ENCODE measurements at places on chromosomes 5 and 9. TPM values are rescaled to one million over a fixed set of nuclear protein-coding genes. Genes with fewer than 3 reads are reported as not detected.

Gene ARL15
- total RNA-seq = 42.2 TPM

Gene CNOT6
- total RNA-seq = 20.0 TPM

Gene GCNT1
- total RNA-seq = 52.0 TPM

Gene SERF1B
- 53.5 TPM for total RNA-seq

DNA sequence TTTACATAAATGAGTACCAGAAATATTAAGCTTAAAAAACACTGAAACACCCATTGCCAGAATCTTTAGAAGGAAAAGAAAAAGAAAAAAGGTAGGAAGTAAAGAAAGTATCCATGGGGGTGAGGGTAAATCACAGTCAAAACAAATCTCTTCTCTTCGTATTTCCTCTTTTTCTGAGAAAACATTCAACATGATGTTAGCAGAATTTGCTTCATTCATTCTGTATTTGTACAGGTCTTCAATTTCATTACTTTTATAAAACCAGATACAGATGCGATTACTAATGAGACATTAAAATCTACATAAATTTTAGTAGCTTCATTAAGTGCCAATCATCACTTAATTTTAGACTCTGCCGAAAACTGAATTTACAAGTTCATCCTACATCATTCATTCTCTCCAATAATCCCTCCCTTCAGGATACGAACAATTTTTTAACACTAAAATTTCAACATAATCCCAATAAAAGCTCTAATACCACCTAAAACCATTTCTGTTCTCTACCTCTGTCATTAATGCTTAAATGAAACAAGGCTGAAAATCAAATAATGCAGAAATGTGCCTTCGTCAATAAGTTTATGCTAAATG, 7.0 kb downstream of the NR3C1 start:
- peaks cover 29% of the 10 kb centered on the region for H3K4me1 ChIP-seq
- no peaks in the 10 kb centered on the region for H3K36me3 ChIP-seq
- no peak for DNase-seq
- no peak overlapping the region for H3K27ac ChIP-seq

- H3K4me1 ChIP-seq = peaks cover 51% of the 10 kb centered on the region
- no peaks in the 10 kb centered on the region for H3K36me3 ChIP-seq
- no peak overlapping the region for H3K4me3 ChIP-seq
- H3K27ac ChIP-seq = peak overlapping the region; percentile 85
- DNase-seq = peak; percentile 62
Observed at GRCh38 chr5:124906339-124907097, 160.1 kb upstream of the ZNF608 start.

DNA sequence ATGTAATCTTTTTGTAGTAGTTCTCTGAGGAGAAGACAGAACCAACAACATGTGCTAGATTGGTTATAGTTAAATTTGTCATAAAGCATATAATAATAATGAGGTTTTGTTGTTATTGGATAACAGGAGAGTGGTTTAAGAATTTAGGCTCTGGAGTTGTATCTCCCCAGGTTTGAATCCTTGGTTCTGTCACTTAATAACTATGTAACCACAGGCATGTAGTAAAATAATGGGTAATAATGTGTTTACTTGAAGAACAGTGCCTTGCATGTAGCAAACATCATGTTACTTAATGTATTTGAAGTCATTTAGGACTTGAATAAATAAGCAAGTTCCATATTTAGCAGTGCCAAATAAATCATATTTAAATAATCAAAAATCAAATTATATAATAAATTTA, 55.8 kb downstream of the NSD1 start:
- no peak overlapping the region for H3K27ac ChIP-seq
- no peaks in the 10 kb centered on the region for H3K4me1 ChIP-seq
- no peak for DNase-seq
- H3K36me3 ChIP-seq = no peaks in the 10 kb centered on the region

GRCh38 chr5:73273379-73274050, 100.5 kb downstream of the TMEM174 start:
- peaks cover 47% of the 10 kb centered on the region for H3K27me3 ChIP-seq
- no peak for DNase-seq
- H3K36me3 ChIP-seq = no peaks in the 10 kb centered on the region
- H3K27ac ChIP-seq = no peak overlapping the region

DNA sequence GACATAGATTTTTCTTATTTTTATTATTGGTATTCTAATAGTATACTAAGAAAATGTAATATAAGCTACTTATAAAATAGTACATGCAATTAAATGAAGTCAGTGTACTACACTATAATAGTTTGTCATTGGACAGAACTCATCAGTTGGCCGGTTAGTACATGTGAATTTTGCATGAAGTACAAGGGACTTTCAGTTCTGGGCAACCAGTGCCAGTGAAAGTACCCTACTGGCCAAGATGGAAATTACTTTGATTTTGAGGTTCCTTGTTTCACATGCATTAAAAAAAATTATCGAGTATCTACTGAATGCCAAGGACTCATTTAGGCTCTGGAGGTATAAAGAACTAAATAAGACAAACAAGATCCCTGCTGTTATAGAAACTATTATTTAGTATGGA, 213.4 kb upstream of the ELL2 start:
- no peak overlapping the region for H3K4me3 ChIP-seq
- no peaks in the 10 kb centered on the region for H3K36me3 ChIP-seq
- H3K27ac ChIP-seq = no peak overlapping the region
- peaks cover 5% of the 10 kb centered on the region for H3K4me1 ChIP-seq

DNA sequence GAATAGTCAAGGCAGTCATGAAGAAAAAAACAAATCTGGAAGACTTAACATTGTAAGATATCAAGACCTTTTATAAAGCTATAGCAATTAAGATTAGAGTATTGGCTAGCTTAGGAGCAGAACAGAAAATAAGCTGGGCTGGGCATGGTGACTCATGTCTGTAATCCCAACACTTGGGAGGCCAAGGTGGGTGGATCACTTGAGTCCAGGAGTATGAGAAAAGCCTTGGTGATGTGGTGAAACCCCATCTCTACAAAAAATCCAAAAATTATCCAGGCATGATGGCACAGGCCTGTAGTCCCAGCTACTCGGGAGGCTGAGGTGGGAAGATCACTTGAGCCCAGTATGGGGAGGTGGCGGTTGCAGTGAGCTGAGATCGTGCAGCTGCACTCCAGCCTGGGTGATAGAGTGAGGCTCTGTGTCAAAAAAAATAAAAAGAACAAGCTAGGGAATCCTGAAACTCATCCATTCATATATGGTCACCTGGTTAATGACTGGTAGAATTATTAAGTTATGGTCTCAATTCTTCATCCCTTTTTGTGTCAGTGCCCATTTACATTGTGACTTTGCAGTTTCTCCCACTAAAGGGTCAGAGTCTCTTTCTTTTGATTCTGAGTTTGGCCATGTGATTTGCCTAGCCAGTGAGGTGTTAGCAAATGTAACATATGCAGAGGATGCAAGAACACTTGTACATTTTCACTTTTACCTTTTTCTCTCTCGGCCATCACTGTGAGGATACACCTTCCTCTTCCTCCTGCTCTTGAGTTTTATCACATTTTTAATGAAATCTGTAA, 144.6 kb upstream of the SGCD start:
- DNase-seq = no peak
- H3K4me1 ChIP-seq = no peaks in the 10 kb centered on the region
- no peaks in the 10 kb centered on the region for H3K27me3 ChIP-seq
- no peaks in the 10 kb centered on the region for H3K36me3 ChIP-seq

DNA sequence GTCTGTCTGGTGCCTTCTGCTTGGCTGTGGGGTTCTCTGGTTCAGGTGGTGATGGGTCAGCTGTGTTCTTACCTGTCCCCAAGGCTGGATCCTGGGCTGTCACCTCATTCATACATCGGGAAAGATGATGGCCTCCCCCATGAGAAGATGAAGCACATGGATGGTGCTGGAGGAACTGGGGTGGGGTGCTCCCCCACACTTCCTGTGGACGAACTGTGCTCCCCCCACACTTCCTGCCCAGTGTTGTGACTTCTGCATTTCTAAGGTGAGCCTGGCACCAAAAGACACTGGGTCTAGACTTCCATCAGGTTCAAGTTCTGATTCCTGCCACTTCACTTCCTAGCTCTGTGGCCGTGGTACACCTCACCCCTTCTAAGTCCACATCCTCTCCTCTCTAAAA, 4.3 kb upstream of the SURF6 start:
- DNase-seq = no peak
- H3K4me1 ChIP-seq = no peaks in the 10 kb centered on the region
- no peaks in the 10 kb centered on the region for H3K27me3 ChIP-seq
- H3K36me3 ChIP-seq = peaks cover 7% of the 10 kb centered on the region
- no peak overlapping the region for H3K4me3 ChIP-seq
- no peak overlapping the region for H3K27ac ChIP-seq

- peaks cover 2% of the 10 kb centered on the region for H3K4me1 ChIP-seq
- H3K36me3 ChIP-seq = no peaks in the 10 kb centered on the region
- H3K27me3 ChIP-seq = no peaks in the 10 kb centered on the region
- H3K4me3 ChIP-seq = no peak overlapping the region
- H3K27ac ChIP-seq = no peak overlapping the region
Observed at GRCh38 chr5:179870952-179871351, 12.3 kb upstream of the MRNIP start.

DNA sequence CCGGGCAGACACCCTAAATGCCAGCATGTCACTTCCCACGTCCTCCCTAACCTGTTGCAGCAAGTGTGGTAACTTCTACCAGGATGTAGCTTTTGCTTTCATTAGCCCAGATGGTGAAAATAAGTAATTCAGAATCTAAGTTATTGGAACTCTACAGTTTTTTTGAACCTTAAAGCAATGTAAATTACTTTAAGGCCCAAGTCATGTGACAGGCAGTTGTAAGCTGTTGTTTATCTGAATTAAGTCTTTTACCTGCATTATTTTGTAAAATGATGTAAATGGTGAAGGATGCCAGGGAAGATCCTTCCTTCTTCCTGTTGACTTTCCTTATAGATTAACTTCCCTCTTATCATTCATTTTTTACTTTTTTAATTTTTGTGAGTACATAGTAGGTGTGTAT, 670.2 kb downstream of the SEMA5A start:
- DNase-seq = no peak
- H3K4me3 ChIP-seq = no peak overlapping the region
- H3K4me1 ChIP-seq = no peaks in the 10 kb centered on the region

GRCh38 chr9:125812403-125812802, 65.2 kb downstream of the PBX3 start:
- no peak for DNase-seq
- H3K27ac ChIP-seq = no peak overlapping the region
- H3K27me3 ChIP-seq = no peaks in the 10 kb centered on the region
- no peak overlapping the region for H3K4me3 ChIP-seq
- peaks cover 1% of the 10 kb centered on the region for H3K4me1 ChIP-seq
- no peaks in the 10 kb centered on the region for H3K36me3 ChIP-seq

DNA sequence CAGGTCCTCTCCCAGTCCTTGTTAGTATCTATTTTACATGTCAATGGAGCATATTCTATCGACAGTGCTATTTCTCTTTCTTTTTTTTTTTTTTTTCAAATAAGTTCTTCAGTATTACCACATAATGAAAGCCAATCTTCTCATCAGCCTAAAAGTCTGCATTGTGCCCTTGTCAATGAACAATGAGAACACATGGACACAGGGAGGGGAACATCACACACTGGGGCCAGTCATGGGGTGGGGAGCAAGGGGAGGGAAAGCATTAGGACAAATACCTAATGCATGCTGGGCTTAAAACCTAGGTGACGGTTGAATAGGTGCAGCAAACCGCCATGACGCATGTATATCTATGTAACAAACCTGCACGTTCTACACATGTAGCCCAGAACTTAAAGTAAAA, 47.7 kb upstream of the TEX48 start:
- no peaks in the 10 kb centered on the region for H3K36me3 ChIP-seq
- no peaks in the 10 kb centered on the region for H3K27me3 ChIP-seq
- no peak overlapping the region for H3K4me3 ChIP-seq

DNA sequence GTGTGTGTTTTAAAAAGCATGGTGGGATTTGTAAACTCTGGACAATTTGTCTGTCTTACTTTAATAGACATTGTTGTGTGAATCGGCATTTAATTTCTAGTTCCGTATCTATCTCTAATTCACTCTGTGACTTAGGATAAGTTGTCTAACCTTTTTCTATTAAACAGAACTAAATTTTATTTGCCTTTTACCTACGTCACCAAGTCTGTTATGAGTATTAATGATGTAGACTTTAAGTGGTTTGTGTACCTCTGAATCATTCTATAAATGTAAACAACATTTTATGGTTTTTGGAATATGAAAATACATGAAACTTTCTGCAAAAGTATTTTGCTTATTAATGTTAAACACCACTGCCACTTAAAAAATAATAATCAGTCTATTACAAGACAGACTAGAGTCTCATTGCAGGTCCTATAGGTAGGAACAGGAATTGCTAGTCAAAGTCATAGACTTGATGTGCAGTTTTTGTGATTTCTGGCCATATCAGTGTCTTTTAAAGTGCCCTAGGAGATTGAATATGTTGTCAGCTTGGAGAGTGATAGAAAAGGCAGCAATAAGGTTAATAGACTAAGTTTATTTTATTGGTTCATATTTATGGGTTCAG, 5.6 kb downstream of the RBM27 start:
- no peak overlapping the region for H3K4me3 ChIP-seq
- no peak for DNase-seq
- H3K27ac ChIP-seq = no peak overlapping the region
- peaks cover 21% of the 10 kb centered on the region for H3K4me1 ChIP-seq
- no peaks in the 10 kb centered on the region for H3K27me3 ChIP-seq

DNA sequence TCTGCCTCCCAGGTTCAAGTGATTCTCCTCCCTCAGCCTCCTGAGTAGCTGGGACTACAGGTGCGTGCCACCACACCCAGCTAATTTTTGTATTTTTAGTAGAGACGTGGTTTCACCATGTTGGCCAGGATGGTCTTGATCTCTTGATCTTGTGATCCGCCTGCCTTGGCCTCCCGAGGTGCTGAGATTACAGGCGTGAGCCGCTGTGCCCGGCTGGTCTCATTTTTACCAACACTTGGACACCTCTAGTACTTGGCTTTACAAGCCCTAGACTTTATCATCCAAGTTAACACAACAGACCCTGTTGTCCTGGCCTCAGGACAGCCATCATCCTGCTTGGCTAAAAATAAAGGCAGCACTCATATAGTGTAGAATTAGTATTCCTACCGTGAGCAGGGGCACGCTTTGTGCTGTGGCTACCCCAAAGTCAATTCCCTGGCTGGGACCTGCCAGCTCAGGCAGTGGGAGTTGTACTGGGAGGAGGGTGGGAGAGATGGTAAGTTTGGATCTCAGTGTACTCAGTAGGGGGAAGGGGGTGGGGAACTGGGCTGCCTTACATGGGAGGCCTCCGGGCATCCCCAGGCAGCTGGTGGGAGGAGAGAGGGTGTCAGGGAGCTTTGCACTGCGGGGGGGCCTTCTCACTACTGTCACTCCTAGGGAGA, 6.6 kb downstream of the PDZD2 start:
- H3K4me3 ChIP-seq = no peak overlapping the region
- H3K27ac ChIP-seq = no peak overlapping the region
- no peaks in the 10 kb centered on the region for H3K4me1 ChIP-seq
- no peak for DNase-seq

DNA sequence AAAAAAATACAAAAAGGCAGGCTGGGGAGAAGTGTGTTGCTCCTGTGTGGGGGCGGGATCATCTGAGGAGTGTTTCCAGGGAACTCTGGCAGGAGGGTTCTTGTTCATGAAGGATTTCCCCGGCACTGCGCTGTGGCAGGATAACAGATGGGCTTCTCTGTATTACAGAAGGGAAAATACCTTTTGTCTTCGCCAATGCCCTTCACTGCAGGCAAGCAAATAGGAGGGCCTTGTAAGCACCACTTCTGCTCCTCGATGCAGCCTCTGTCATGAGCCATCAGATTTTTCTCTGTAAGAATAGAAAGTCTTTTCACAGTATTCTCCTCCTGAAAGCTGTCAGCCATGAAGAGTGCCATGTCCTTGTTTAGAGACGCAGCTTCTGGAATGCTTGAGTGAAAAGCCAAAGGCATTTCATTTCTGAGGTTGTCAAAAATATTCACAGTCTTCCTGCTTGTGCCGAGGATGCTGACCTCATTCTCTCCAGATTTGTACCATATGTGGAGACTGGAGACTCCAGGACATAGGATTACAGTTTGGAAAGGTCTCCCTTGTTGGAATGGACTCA, 294.0 kb downstream of the YTHDC2 start:
- H3K27me3 ChIP-seq = no peaks in the 10 kb centered on the region
- H3K4me3 ChIP-seq = no peak overlapping the region
- H3K4me1 ChIP-seq = no peaks in the 10 kb centered on the region

All from transverse colon (tissue), 4 donors.